ENCODE measurements at places on chromosomes 3 and 15. TPM values are rescaled to one million over a fixed set of nuclear protein-coding genes. Genes with fewer than 3 reads are reported as not detected.

GRCh38 chr3:116966649-116967048 is 257.1 kb downstream of the TUSC7 start:
- no peak for DNase-seq

- DNase-seq: no peak
Measured at GRCh38 chr15:25186906-25187645, 232.3 kb downstream of the SNRPN start.

The RAB8B gene
- 31.2 TPM for total RNA-seq

GRCh38 chr3:174957081-174957480 is 97.9 kb downstream of the NAALADL2 start:
- no peak for DNase-seq

GRCh38 chr3:130636480-130637234 is 110.0 kb downstream of the PIK3R4 start:
- no peak for DNase-seq

The ENTPD3 gene
- not detected for total RNA-seq

The PRRT3 gene
- 6.8 TPM for total RNA-seq

The OR5H2 gene
- not detected for total RNA-seq

DNA sequence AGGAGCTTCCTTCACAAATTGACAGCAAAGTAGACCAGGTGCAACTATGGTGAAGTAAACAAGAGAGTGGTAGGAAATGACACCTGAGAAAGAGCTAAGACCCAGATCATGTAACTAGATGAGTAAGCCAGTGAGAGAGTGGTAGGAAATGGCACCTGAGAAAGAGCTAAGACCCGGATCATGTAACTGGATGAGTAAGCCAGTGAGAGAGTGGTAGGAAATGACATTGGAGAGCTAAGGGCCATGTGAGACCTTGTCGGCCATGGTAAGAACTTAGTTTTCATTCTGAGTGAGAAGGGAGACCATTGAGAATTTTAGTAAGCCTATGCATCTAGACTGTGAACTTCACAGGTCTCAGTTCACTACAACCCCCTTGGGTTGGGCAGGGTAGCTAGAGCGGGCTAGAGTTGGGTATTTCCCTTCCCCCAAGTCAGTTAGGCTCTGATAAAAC is 5.4 kb upstream of the SENP7 start:
- no peak for DNase-seq

DNA sequence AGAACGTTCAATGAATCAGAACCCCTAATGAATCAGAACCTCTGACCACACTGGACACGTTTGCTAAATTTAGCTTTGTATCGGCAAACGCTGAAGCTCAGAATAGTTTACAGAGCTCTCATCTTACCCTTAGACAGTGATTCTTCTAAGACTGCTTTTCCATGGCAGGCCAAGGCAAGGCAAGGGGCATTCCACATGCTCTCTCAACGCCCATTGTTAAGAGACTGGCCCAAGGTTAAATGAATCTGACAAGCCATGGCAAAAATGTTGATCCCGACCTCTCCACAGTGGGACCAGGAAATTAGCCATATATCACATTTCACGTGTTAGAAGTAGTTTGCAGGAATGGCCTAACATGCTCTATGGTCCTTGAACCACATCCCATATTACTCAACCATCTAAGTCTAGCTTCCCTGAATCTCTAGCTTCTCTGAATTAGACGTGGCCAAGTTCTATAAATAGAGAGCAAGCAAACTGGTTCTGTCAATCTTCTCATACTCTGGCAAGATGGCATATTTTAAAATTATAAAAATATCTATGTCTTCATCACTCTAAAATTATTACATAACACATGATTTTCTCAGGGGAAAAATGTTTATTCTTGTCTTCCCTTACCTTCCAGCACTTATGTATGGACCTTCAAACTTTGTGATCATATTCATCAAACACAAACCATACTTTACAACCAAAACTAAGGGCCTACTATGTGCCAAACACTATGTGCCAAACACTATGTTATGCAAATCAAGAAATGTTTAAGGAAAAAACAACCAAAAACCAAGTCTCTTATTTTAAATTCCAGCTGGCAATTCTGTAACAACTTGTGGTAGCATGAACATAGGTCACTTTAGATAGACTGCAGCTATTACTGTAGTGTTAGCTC is 54.3 kb downstream of the AAGAB start:
- DNase-seq: no peak

DNA sequence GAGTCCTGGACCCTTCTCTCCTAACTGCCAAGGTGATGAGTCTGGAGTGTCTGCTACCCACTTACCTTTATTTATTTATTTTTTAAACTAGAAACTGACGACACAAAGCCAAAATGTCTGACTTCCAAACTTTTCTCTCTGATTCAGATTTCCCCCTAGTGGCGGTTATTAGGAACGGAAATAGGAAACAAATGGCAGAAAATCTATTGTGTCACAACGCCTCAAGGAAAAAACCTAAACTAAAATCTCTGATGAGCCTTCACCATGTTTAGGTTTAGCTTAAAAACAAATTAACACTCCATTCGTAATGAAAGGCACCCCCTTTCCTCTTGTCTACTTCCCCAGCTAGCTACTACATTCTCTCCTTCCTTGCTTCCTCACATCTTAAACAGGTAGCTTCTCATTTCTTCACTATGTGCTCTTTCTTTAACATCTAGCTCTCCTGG is 94.0 kb upstream of the MEX3B start:
- DNase-seq: peak; percentile 31

DNA sequence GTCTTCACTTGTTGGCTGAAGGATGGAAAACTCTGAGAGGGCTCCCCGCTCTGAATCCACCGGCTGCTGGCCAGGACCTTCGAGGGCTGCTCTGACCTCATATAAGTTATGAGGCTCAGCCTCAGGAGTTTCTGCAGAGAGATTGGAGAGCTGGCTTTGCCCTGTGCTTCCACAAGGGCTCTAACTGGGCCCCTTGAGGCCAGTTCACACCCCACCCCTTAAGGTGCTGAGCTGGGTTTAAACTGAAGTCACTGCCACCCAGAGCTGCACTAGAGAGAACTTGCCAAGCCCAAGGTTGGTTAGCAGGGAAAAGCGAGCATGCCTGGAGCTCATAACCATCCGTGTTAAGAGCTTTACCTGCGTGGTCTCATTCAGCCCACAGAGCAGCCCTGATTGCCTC is 2.8 kb upstream of the CCDC33 start:
- DNase-seq: no peak

The FOXB1 gene
- 32.7 TPM for total RNA-seq

- no peak for DNase-seq
Measured at GRCh38 chr3:129266651-129267050, 12.0 kb upstream of the HMCES start.

The TRIM42 gene
- not detected for total RNA-seq

DNA sequence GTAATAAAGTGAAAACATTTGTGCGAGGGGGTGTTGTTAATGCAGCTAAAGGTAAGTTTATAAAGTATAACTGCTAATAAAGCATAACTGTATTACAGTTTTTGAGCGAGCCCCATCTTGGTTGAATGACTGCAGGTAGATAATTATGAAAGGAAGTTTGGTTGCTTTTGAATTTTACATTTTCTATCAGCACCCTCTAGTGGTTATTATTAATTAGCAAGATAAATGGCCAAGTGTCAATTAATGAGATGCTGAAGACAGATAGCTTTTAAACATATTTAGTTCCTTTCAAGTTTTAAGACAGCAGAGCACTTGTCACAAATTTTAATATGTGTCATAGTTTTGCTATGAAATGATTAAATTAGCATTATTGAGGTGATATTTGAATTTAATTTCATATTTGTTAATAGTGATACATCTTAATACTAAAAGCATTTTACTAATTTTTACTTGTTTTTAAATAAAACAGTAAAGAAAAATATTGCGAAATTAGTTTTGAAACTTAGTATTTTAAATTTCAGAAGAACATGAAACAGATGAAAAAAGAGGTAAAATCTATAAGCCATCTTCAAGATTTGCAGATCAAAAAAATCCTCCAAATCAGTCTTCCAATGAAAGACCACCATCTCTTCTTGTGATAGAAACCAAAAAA is 15.1 kb downstream of the U2SURP start:
- DNase-seq: no peak

DNA sequence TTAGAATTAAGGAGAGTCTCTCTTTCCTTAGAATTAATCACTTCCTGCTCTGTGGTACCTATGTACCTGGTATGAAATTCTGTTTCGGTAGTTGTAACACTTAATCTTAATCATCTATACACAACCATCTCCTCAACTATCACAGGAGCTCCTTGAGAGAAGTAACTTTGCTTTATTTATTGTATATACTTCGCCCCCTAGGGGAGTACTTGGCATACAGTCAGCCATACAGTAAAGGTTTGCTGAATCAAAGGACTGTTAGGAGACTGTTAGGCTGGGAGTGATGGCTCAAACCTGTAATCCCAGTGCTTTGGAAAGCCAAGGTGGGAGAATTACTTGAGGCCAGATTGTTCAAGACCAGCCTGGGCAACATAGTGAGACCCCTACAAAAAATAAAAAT is 44.7 kb downstream of the RORA start:
- DNase-seq: no peak

The HEMK1 gene
- 15.5 TPM for total RNA-seq

DNA sequence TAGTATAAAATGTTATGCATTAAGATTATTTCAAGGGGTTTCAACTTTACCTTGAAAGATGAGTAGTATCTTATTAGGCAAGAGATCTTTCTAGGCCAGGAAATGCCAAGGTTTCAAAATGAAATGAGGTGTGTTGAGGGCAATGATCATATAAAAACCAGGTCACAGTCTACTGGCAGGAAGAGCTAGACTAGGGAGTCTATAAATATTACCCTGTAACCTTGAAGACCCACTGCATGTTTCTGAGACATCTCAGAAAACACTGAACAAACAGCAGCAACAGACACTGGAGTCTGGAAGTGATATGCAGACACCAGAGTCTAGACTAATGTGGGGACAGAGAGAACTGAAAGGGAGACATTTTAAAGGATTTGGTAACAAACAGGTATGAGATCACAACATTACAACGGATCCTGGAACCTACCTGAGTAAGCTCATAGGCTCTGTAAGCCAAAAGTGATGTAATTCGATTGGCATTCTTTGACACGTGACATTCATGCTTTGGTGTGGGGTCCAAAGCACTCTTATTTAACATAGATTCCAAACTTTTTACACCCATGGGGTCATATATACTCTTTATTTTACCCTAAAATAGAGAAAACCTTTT is 15.0 kb downstream of the TASOR start:
- DNase-seq: no peak

- no peak for DNase-seq
Measured at GRCh38 chr3:71214797-71215196, 368.7 kb downstream of the FOXP1 start.

The ACP3 gene
- 0.62 TPM for total RNA-seq

DNA sequence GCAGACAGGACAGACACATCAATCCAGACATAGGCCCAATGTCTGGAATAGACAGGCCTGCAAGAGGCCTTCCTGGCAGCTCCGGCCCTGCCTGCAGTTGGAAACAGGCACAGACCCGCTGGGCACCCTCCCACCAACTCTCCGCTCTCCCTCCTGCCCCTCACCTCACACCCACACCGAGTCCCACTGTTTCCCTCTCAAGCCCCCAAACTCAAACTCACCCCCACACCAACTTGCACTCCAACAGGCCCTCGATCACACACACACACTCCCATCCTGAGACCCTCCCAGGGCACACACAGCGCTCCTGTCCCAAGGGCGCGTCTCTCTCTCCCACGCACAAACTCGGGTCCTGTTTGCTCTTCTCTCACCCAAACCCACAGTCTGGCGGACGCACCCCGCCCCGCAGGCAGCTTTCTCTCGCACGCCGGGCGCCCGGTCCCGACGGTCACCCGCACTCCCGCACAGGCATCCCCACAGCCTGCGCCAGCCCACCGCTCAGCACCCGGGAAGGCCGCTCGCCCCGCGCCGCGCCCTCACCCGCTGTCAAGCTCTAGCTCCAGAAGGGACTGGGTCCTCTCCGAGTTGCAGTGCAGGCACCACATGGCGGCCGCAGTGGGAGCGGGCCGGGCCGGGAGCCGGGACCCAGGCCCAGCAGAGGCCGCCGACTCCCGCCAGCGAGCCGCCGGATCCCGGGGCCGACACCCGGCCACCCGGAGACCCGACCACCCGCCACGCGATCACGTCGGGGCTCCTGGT is 106.2 kb downstream of the IQSEC1 start:
- no peak for DNase-seq

The NEIL1 gene
- 14.7 TPM for total RNA-seq

GRCh38 chr3:126571078-126571477 is 12.3 kb upstream of the C3orf22 start:
- DNase-seq: no peak

GRCh38 chr3:112407214-112407887 is 74.4 kb downstream of the CD200 start:
- no peak for DNase-seq

GRCh38 chr15:100929641-100930042 is 10.5 kb downstream of the LRRK1 start:
- peak; percentile 43 for DNase-seq

GRCh38 chr3:46371519-46372340 is 984 bp downstream of the CCR5 start:
- DNase-seq: no peak

- no peak for DNase-seq
Measured at GRCh38 chr3:8460815-8461456, 40.7 kb upstream of the LMCD1 start.

The MNS1 gene
- total RNA-seq: 0.52 TPM

The STRIT1 gene
- total RNA-seq: not detected

GRCh38 chr15:35545316-35545823 is 595 bp downstream of the DPH6 start:
- peak; percentile 13 for DNase-seq

The MOBP gene
- total RNA-seq: 1.0 TPM

DNA sequence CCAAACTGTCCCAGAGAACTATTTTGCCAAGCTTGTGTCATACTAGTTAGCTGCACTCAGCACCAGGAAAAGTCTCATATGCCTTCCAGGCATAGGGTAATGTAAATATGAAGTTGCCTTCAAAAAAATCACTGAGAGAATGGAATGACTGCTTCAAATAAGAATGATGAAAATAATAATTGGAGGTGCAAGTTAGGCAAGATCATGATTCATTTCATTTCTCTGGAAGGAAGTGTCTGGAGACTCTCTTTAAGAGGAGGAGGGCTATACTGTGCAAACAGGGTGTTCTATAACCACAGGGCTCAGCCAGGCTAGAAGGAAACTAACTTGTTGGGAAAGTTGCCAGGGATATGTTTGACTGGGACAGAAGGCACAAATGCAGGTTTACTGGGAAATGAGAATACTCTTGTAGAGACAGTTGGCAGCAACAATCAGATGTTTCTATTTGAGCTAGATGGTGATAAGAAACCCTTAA is 4.3 kb downstream of the SIDT1 start:
- DNase-seq: no peak

GRCh38 chr3:52930748-52931147 is 33.4 kb upstream of the STIMATE start:
- no peak for DNase-seq

The FHIT gene
- total RNA-seq: 2.1 TPM

DNA sequence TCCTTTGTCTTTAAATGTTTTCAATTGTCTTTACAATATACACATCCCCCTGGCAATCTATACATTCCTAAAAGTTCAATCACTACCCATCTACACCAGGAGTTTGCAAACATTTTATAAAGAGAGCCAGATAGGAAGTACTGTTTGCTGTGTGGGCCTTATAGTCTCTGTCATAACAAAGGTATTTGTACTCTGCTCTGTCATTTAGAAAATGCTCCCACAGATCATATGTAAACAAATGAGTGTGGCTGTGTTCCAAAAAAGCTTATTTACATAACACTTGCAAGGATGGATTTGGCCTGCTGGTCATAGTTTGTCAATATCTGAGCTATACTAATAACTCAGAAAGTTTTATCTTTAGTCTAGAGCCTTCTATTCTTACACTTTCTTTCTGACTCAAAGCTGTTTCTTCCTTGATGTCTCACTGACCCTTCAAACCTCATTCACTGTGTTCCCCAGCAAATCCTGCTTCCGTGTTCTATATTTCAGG is 511.9 kb downstream of the GBE1 start:
- DNase-seq: no peak

Data from H7 (cell line).